ENCODE measurements at places on chromosomes 2 and 18.

- DNase-seq: no peak
Measured at GRCh38 chr18:61371111-61371510, 37.9 kb downstream of the CDH20 start.

DNA sequence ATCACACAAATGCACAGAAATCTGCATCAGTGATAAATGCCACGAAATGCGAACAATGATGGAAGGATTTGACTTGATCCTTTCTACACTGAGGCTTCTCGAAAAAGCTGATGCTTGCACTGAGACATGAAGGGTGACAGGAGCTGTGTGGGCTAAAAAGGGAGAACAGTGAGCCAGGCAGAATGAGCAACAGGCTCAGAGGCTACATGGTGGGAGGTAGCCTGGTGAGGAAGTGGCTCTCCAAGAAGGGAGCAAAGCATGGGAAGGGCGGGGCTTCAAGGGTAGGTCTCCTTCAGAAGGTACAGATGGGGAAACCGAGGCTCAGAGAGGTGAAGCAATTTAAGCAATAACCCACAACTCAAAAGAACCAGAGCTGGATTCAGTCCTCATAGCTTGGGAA is 82.4 kb downstream of the TRIM43 start:
- no peak for DNase-seq

GRCh38 chr18:59005262-59005661 is 134.4 kb upstream of the SEC11C start:
- no peak for DNase-seq

- no peak for DNase-seq
Measured at GRCh38 chr18:61400716-61401115, 67.5 kb downstream of the CDH20 start.

DNA sequence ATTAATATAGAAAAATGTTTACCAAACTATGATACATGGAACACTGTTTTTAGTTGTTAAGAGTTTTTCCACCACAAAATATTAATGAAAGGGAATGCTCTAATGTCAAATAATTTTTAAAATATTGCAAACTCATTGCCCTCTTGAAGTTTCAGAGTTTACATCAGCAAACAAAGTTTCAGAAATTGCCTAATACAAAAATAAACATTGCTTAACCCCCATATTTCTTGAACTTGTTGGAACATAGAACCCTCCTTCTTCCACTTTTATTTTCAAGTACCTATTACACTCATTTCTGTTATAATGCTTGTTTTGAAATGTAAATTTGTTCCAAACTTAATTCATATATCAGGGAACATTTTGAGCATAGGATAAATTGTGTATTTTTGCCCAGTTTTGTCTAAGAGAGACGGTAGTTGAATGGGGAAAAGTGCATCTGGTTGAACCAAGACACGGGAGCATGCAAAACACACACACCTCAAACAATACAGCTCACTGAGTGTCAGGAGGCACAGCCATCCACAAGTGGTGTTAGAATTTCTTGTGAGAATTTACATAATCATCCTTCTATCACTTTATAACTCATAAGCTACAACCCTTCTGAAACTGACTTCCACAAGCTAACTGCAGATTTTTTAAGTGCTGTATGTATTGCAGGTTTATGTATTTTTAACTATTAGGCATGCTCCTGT is 5.3 kb upstream of the MC4R start:
- DNase-seq: no peak

DNA sequence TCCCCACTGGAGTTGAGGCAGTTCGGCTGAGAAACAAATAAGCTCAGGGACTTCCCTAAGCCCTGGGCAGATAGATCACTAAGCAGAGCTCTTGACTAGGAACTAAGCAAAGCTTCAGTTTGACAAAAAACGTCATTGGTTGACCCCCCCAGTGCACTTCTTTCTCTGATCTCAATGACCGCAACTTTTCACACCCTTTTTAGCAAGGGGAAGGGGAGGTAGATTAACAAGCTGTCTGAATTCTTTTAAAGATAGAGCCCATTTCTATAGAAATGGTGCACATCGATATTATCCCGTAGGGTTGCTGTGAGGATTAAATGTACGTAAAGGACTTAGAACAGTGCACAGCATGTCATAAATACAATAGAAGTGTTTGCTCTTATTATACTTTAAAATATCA is 42.5 kb downstream of the PIEZO2 start:
- DNase-seq: no peak

DNA sequence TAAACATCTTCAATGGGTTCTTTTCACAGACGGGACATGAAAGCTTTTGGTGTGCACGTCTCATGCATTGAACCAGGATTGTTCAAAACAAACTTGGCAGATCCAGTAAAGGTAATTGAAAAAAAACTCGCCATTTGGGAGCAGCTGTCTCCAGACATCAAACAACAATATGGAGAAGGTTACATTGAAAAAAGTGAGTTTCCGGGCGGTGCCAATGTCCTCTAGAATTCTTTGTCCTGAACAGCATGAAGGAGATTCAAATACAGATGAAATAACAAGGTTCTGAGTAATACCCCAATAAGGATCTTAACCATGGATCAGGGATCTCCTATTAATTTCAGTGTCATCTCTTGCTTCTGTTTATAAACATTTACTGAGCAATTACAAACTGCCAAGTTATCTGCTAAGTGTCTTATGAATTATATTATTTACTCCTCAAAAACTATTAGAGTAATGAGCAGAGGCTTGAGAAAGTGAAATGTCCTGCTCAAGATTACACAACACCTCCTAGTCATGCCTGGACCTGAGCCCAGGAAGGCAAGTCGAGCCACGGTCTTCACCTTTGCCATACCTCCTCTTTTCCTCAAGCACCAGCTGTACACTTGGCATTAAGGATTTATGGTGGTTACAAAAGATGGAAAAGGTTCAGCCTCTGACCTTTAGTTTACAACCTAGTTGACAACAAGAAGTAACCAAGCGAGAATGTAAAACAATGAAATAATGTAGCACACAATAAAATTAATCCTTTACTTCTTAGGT is 22.6 kb downstream of the DHRS9 start:
- DNase-seq: no peak

DNA sequence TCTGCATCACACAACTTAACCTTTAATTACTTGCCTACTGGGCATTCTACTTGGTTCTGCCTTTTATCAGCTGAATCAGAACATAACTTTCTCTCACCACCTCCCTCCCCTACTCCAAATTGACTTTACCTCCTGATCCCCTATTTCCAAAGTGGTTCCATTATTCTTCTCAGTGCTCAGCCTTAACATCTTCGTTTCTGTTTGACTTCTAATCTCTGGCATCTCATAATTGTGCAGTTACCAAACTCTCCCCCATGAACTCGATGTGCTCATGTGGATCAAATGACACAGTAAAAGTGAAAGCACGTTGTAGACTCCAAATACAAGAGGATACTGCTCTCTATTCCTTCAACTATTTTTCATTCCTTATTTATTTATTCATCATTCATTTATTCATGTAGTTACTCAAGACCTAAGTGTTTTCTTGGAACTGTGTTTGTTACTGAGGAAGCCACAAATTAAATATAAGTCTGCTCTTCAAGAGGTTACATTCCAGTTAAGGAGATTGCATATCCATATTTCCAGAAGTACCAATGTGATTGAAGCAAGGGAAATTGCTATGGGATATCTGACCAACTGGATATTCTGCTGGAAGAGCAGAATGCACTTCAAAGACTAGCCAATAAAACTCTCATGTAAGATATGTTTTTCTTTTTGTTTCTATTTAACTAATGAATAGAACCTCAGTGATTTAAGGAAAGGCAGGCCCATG is 158.8 kb downstream of the TMEFF2 start:
- no peak for DNase-seq

- no peak for DNase-seq
Measured at GRCh38 chr2:203476881-203477280, 58.2 kb downstream of the RAPH1 start.

DNA sequence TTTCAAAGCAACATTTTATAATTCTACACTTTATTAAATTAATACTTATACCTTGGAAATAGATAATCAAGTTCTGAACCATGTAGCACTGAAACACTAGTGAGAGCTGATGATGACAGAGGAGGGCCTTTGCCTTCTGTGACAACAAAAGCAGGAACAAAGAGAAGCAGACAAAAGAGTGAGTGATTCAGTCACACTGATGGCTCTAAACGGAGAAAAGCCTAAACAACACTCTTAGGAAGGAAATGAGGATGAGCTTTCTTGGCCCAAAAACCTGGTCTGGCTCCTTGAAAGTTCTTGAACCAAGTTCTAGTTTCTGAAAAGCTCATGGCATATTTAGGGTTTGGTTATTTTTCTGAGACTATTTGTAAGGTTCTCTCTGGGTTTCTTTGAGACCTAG is 271.9 kb downstream of the DPP10 start:
- no peak for DNase-seq

GRCh38 chr18:66958309-66958708 is 354.4 kb upstream of the CDH19 start:
- no peak for DNase-seq
